ENCODE measurements at places on chromosomes 1 and 21. TPM values are rescaled to one million over a fixed set of nuclear protein-coding genes. Genes with fewer than 3 reads are reported as not detected.

The ASTN1 gene
- not detected for total RNA-seq

The PIGM gene
- total RNA-seq = 3.4 TPM

The ESPN gene
- 6.2 TPM for total RNA-seq

The ITPKB gene
- 174 TPM for total RNA-seq

The TEDDM1 gene
- not detected for total RNA-seq
